ENCODE measurements at places on chromosomes 2 and 18.

DNA sequence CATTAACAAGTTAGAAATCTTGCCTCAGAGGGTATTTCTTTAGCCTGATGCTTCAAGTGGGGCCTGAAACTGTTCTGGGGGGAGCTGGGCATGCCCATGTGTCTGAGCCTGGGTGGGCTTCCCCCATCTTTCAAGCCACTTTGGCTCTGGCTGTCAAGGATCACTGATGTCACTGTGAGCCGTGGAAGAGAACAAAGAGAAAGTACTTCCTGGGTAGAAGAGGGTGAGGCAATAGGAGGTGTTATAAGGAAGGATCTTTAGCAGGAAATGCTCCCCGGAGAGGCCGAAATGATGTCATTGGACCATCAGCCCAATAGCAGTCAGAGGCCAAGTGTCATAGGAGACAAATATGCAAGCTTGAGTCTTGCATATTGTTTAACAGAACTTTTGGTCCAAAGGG lies 228.4 kb upstream of the MEX3C start:
- DNase-seq = no peak

DNA sequence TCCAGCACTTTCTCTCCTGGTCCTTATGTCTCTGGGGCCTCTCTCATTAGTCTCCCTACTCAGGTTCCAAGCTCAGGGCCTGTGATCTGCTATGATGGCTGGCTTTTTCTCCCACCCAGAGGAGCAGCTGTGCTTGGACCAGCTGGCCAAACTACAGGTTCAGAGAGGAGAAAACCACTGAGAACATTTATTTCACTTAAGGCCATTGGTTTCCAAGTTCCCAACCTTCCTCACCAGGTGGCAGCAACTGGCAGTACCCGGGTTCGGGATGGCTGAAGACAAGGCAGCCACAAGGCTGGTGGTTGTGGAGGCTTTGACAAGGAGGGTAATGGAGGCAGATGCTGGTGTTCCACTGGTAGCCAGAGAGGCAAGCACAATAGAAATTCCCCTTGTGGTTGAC lies 29.9 kb upstream of the SELENOI start:
- no peak for DNase-seq

- DNase-seq = no peak
Measured at GRCh38 chr2:23158306-23158705, 226.7 kb upstream of the KLHL29 start.

DNA sequence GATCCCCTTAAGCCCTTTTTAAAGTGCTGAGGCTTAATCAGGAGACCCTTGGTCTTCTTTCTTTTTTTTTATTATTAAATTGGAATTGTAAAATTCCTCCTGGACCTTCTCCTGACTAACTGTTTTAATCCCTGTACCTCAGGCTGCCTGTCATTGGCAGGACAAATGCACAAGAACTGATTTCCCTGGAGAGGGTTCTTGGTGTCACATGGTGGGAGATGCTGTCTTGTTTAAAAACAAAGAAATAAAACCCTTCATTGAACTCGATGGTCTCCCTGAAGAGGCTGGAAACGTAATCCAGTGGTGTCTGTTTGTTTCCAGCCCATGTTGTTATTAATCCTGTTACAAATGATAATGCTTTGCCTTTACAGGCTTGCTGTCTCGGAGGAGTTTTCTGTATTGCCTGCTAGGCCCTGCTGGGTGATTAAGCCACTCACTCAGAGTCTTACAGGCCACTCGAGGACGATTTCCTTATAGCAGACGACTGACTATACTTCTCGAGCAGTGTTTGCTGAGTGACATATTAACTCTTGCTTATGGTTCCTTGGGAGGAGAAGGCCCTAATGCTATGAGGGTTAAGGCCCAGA lies 100.5 kb upstream of the MGAT5 start:
- DNase-seq = no peak

DNA sequence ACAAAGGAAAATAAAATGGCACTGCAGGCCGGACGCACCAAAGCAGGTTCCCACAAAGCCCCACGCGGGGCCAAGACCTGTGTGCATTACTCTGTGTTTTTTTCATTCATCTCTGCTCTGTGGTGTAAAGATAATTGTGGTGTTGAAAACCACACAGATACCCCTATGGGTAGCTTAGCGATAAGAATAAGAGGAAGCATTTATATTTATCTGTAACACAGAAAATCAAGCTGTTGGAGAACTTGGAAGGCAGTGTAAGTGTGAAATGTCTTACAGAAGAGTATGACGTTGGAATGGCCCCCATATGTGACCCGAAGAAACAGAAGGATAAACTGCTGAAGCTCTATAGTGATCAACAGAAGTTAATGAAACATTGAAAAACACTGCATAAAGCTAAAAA lies 20.3 kb upstream of the MARCO start:
- DNase-seq = no peak

DNA sequence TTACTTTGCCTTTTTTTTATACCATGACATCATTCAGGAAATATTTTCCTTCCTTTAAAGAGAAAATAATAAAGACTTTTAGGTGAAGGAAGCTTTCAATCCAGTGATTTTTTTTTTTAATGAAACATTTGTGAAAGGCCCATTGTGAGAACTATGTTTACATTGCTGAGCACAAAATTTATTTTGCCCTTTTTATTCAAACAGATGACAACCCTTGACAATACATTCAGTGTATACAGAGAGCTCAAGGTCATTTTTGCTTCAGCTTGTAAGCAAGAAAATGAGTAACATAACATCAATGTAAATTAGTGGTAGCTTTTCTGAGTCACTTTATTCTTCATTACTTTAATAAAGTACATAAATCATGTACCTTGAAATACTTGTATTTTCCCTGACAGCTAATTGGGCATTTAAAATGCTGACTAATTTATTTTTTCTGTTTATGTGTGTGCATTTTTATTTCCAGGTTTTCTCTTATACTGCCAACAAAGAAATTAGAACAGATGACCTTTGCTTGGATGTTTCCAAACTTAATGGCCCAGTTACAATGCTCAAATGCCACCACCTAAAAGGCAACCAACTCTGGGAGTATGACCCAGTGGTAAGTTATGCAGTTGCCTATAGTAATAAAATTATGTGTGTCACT lies 121.6 kb downstream of the GALNT1 start:
- no peak for DNase-seq

DNA sequence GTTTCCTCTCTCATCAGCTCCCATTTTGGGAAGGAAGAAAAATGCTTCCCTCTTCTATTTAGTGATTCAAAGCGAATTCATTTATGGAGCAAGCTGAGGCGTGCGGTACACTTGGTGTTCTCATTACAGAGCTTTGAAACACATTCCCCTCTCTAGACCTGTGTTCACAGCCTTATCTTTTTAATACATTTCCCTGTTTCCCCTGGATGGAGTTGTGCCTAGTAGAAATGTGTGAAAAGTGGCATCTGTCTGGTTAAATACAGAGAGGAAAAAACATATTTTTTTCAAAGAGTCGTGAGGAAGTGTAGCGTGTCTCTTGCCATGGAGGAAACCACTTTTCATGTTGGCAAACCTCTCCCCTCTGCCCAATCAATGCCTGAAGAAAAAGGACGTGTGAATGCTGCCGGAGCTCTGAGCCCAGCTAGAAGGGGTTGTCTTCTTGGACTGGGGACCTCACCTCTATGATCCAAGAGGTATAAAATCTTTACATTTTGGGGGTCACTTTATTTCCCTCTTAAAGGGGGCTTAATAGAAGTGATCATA lies 52.4 kb downstream of the DPP4 start:
- DNase-seq = no peak

DNA sequence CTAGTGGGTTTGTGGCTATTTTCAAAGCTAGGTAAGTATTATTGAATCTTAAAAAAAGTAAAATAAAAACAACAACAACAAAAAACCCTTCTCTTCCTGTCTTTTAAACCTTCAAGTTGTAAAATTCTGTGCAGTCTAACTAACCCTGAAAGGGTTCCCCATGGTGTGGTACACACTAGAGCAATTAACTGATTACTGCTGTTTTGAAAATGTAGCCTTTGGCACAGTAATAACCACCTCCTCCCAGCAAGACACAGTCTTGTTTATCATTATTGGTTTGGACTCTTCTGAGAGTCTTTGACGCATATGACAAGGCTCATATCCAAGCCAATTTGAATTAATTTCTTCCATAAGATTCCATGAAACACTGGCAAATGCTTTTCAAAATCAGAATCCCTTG lies 2184.6 kb upstream of the PIK3C3 start:
- no peak for DNase-seq

- DNase-seq = peak; percentile 68
Measured at GRCh38 chr2:28250006-28250405, 142.7 kb upstream of the FOSL2 start.

DNA sequence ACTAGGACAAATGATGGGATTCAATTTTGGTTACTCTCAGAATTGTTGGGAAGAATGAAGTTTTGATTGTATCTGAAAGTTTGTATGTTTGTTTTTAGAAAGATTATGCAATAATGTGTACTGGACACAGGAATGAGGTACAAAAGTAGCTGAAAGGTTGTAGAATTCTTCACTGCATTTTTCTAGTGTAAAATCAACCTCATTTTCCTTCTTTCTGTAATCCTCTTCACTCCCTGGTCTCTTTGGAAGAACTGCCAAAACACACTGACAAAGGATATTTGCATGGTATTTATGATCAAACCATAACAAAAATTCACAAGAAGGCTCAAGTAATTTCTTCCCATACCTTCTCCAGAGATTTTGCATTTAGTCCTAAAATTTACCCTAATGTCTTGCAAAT lies 110.7 kb downstream of the ZEB2 start:
- no peak for DNase-seq

DNA sequence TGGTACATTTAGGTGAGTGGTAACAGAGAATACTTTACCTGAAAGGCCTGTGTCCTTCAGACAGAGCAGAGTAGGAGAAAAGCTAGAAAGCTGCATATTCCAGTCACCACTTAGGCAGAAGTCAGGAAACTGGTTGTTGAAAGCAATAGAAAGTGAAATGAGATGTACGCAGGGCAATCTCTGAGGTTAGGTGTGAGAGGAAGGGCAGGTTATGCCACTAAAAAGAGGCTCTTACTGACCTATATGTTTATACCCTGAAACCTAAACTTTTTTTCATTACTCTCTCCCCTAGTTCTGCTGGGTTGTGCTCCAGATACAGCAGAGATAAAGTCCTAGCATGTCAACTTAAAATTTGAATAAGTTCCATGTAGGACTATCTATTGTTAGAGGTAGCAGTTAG lies 93.5 kb downstream of the COX7A2L start:
- no peak for DNase-seq

DNA sequence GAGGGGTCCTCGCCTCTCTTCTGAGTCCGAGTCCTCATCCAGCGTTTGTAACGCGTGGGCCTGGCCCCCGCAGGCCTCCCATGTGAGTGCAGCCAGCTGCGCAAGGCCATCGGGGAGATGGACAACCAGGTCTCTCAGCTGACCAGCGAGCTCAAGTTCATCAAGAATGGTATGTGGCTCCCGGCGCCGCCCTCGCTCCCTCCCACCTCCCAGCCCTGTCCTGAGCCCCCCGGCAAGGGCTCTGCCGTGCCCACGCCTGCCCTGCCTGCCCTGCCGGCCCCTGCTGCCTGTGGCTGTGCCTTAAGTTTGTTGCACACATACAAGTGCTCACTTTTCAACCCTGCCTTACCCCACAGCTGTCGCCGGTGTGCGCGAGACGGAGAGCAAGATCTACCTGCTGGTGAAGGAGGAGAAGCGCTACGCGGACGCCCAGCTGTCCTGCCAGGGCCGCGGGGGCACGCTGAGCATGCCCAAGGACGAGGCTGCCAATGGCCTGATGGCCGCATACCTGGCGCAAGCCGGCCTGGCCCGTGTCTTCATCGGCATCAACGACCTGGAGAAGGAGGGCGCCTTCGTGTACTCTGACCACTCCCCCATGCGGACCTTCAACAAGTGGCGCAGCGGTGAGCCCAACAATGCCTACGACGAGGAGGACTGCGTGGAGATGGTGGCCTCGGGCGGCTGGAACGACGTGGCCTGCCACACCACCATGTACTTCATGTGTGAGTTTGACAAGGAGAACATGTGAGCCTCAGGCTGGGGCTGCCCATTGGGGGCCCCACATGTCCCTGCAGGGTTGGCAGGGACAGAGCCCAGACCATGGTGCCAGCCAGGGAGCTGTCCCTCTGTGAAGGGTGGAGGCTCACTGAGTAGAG lies 14.4 kb upstream of the ALLC start:
- no peak for DNase-seq

DNA sequence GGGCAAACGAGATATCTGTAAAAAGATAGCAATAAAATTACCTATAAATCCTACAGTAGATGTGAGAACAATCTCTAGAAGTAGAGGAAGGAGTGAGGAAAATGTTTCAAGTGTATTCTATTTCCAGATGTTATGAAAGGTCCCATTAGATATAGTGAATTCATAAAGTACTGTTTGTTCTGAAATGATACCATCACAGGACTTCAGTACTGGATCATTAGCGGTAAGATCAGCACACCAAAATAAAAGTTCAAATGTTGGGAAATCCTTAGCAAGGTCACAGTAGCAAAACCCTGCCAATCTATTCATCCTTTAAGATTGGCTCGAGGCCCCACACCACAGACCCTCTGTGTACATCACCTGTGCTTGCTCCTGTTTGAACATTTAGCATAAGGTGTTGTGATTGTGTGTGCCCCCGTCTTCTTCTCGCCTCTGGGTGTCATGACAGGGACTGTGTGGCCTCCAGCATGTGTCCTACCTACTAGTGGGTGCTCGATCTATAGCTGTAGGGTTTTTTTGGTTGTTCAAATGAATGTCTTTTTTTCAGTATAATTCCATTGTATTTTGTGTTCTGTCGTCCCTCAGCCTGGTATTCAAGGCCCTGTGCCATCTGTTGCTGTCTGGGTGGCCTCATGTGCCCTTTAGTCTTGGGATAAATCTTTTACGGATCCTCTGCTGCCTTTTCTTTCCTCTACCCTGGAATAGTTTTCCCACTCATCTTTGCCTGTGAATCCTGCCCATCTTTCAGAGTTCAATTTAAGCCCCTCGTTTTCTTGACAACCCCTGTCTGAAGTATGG lies 9.1 kb downstream of the MFSD6 start:
- no peak for DNase-seq

- peak; percentile 65 for DNase-seq
Measured at GRCh38 chr18:10518595-10519255, 7.1 kb upstream of the NAPG start.
